MG63 (cell line): ENCODE measurements at places on chromosomes 4 and X. TPM values are rescaled to one million over a fixed set of nuclear protein-coding genes. Genes with fewer than 3 reads are reported as not detected.

The PPP2R2C gene
- total RNA-seq, result 0.94 and 3.3 TPM in 2 replicates

The TRMT2B gene
- total RNA-seq, result 21.9 and 27.7 TPM in 2 replicates

The CTAG2 gene
- not detected in 2 replicates for total RNA-seq

The DMP1 gene
- not detected in 2 replicates for total RNA-seq

The USP17L25 gene
- total RNA-seq, result not detected in 2 replicates

The LUZP4 gene
- total RNA-seq, result not detected in 2 replicates

The INTS6L gene
- total RNA-seq, result 1.4 and 2.3 TPM in 2 replicates

The PCDH10 gene
- total RNA-seq, result 0.03 TPM in 1 of 2 replicates, not detected in the other

The TRAPPC11 gene
- total RNA-seq, result 20.3 and 24.7 TPM in 2 replicates

The ZDHHC15 gene
- total RNA-seq, result not detected in 2 replicates

The FAM184B gene
- 0.10 TPM in 1 of 2 replicates, not detected in the other for total RNA-seq

The MAGEA10 gene
- not detected in 2 replicates for total RNA-seq

The NPY1R gene
- 0.03 and 1.2 TPM in 2 replicates for total RNA-seq

The SLC35A2 gene
- 16.6 and 25.9 TPM in 2 replicates for total RNA-seq

The GALNTL6 gene
- total RNA-seq, result not detected in 2 replicates

The PNMA5 gene
- not detected in 2 replicates for total RNA-seq

The TNIP3 gene
- total RNA-seq, result not detected in 2 replicates

The DGAT2L6 gene
- not detected in 2 replicates for total RNA-seq

The GIMD1 gene
- total RNA-seq, result not detected in 2 replicates
